GM20000 (cell line): ENCODE measurements at places on chromosomes 5 and 9.

DNA sequence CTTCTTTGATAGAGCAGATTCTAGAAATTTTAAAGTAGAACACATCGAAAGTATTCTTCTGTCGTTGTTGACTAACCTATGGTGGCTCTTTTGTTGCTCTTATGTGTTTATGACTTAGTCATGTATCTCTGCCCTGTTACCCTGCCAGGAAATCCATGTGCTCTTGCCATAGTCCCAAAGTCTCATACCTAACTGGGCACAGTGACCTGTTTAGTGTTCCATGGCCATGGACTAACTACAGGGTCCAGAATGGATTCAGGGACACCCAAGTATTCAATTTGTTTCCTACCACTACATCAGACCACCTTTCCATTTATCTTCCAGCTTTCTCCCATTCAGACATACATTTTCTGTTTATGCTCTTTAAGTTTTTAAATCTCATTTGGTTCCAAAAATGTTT is 18.0 kb downstream of the SLC44A1 start:
- DNase-seq = no peak

GRCh38 chr9:134967547-134967930 is 49.8 kb upstream of the FCN1 start:
- DNase-seq = no peak

GRCh38 chr5:17735761-17736160 is 101.5 kb downstream of the TAF11L14 start:
- no peak for DNase-seq

DNA sequence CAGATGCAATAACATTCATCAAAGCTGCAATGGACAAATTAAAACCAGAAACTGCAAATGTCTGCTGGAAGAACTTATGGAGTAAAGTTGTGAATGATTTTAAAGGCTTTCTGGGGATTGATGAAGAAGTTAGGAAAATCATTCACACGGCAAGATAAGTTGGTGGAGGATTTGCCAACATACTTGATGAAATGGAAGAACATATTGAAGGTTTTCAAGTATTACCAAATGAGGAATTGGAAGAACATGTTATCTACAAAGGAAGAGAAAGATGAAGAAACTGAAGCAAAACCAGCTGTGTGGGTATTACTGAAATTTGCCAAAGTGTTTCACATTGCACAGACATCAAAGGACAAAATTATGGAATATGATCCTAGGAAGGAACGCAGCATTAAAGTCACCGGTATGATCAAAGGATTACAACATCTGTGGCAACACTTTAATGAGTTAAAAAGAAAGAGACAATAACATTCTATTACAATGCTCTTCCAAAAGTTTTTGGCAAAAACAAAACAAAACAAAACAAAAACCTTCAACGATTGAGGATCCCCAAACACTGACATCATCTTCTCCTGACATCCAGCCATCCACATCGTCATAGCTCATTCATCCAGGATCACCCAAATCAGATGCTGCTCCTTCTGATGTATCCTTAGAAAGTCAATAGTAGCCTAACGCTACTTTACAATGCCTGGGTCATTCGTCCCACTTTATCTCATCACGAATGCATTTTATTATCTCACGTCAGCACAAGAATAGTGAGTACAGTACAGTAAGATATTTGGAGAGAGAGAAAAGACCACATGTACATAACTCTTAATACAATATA is 61.3 kb upstream of the SMC5 start:
- DNase-seq = no peak

DNA sequence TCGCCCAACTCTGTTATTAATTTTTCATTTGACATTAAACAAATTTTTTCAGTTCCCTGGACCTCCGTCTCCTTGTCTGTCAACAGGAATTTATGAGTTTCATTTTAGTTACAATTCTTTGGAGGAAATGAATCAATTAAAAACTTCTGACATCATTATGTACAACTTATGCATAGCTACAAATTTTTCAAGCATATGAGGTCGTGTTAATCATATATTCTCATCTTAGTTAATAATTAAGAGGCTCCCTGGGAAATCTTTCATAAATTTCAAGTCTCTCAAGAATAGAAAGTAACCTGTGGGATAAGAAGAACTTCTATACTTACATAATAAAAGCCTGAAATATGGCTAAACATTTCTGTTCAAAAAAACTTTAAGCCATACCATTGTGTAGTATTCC is 3.4 kb downstream of the UGT3A1 start:
- DNase-seq = no peak

GRCh38 chr9:76655971-76656370 is 108.3 kb upstream of the PCA3 start:
- DNase-seq = no peak

DNA sequence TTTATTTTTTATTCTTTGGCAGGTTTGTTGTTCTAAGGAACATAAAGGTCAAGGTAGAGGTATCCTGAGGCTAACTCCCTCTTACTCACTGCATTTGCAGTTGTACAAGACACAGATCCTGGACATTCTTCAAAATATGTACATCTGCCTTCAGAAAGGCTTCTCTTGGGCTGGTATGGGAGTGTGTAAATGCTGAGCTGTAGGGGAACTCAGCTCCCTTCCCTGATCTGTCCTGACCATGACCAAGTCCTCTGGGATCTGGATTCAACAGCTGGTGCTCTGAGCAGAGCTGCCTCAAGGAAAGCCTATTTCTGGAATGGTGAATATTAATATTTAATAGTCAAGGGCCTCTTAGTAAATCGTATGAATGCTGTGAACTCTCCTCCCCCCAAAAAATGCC is 117.4 kb downstream of the PRKACG start:
- no peak for DNase-seq
